Dermis microvascular lymphatic vessel endothelial cell (primary cell): ENCODE measurements at places on chromosomes 11 and 22.

DNA sequence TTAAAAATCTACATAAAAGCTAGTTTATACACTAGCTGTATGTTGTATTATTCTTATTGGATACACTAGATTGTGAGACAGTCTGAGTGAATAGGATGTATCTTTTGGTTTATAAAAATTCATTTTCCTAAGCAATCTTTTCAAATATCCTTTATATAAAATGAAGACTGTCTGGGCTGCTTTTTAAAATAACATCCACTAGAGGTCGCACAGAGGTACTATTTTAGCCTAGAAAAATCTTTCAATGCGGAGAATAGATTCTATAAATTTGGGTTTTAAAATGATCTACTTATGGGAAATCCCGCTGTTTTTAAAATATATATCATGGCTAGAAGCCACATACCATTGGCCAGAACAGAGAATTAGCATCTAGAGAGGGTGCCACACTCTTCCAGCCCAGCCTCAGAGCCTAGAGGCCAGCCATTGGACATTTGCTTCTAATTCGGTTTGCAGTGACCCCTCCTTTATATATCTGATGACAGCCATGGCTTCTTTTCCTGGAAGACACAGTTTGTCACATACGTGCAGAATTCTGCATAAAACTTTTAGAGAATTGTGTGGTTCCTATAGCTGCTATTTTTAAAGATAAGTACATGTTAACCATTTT is 7.3 kb downstream of the C11orf97 start:
- DNase-seq: no peak

- DNase-seq: no peak
Measured at GRCh38 chr11:45806072-45806933, 1.4 kb downstream of the SLC35C1 start.

GRCh38 chr11:13713982-13714381 is 45.5 kb downstream of the FAR1 start:
- DNase-seq: no peak

GRCh38 chr11:26090651-26091050 is 241.3 kb upstream of the ANO3 start:
- no peak for DNase-seq

DNA sequence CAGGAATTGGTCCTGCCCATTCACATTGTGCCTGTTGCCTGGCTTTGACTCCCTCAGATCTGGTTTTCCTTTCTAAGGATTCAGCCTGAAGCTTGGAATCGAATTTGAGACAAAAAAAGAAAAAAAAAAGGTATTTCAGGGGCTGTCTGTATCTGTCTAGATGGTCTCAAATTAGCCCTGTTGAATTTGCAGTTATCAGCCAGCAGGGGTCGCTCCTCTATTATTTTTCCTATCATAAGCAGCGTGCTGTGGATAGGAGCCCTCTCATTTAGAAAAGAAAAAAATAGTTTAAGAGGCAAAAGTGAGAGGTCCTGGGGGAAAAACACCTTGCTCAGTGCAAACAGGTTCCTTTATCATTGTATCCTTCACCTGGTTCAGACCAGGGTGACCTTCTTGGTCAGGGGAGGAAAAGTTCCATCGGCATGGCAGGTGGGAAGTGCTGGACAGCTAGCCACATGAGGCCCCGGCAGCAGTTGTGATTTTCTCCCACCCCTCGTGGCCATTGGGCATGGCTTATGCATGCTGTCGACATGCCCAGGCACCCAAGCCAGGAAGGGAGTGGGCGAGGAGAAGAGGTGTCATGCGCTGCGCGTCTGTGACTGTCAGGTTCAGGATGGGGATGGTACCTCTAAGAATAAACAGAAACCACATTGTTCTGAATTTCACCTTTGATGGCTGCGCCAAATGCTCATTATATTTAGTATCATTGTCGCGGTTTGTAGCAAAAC is 13.1 kb downstream of the OR5AK2 start:
- DNase-seq: peak; percentile 17

DNA sequence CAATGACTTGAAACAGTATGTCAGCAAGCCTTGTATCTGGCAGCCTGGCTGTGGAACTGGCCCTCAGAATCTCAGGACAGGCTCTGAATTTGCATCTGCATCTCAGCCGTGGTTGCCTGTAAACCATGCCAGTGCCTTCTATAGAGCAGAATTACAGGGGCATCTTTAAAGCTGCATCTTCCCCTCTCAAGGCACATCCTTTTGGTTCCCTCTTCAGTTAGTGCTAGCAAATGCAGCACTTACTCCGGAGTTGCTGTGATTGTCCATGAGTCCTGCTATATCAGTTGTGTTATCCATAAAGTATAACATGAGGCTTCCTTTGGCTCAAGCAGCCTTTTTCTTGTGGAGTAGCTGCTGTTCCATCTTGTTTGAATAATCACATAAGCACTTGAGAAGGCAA is 53.9 kb upstream of the PARVG start:
- DNase-seq: no peak

- DNase-seq: no peak
Measured at GRCh38 chr22:44214187-44214586, 33.5 kb downstream of the PARVG start.

GRCh38 chr22:44670220-44670988 is 31.6 kb upstream of the PRR5 start:
- no peak for DNase-seq

GRCh38 chr11:68037411-68038225 is 1.2 kb upstream of the TCIRG1 start:
- peak; percentile 26 for DNase-seq

DNA sequence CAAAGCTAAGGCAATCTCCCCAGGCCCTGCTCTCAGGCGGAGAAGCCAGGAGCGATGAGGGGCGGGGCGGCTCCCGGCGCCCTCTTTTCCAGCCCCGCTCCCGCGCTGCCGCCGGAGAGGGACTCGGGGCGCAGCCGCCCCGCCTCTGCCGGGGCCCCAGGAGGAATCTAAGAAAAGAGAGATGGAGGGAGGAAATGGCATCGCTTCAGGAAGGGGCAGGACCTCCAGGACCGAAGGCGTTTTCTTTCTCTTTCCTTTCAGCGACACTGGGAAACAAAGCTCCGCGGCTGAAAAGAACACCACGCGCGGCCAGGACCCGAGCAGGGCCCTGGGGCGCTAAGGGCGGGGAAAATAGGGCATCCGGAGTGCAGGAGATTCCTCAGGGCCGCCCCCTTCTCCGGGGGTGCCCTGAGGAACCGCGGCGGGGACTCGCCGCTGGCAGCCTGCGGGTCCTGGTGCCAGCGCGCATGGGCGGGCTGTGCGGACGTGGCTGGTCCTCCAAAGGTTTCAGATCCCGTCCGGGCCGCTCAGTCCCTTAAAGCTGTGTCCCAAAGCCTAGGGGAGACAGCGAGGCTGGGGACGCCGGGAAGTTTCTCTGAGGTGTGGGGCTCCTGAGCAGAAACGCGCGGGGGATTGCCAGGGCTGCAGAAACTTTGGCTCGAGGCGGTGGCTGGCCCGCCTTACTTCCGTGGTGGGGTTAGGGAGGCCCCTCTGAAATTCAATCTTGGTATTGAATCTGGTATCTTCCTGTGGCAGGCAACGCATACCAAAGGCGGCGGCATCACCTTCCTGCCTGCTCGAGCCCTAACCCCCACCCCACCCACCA is 2.8 kb upstream of the BSX start:
- DNase-seq: no peak
